KBM-7 (cell line): ENCODE measurements at places on chromosomes 6 and 20.

DNA sequence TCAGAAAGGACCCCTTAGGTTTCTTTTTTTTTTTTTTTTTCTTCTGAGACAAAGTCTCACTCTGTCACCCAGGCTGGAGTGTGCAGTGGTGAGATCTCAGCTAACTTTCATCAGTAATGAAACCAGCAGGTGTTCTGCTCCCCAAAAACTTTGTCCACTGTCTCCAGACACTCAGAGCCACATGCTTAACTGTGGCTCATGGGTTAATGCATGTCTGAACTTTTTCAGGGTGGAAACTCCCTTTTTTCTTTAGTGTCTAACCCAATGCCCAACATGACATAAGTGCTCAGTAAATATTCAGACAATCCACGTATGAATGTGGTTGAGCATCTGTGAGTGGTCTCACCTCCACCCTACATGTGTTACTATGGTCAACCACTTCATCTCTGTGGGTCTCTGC is 45.4 kb downstream of the MYB start:
- no peak for DNase-seq

DNA sequence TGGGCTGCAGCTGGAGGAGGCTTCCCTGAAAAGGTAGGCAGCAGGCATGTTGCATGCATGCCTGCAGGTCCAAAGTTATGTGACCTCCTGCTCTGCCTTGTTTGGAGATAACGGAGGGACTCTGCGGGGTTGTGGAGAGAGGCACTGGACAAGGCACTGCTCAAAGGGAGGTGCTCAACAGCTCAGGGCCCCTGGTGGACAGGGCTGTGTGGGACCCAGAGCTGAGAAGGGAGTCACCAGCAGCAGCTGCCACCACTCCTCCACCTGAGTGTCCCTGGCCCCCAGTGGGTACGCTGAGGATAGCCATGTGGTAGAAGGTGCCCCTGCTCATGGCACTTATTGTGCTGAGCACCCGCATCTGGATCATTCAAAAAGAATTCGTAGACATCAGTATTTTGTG is 15.5 kb upstream of the CST8 start:
- no peak for DNase-seq

DNA sequence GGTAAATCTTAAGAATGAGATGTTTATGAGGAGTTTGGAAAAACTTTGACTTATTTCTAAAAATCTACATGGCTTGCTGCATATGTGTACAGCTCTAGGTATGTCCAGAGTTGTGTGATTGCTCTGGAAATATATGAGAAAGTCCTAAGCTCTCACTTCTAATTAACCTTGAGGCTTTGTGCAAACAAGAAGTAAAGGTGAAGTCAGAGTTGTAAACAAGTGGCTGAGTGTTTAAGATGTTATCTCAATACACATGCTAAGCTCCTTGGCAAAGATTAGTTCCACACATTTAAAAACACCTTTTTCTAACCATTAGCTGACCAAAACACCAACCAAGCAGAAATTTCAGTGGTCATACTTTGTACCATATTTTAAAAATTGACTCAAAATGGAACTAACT is 684.2 kb downstream of the HTR1B start:
- no peak for DNase-seq

- no peak for DNase-seq
Measured at GRCh38 chr6:167789358-167789757, 37.4 kb upstream of the AFDN start.

DNA sequence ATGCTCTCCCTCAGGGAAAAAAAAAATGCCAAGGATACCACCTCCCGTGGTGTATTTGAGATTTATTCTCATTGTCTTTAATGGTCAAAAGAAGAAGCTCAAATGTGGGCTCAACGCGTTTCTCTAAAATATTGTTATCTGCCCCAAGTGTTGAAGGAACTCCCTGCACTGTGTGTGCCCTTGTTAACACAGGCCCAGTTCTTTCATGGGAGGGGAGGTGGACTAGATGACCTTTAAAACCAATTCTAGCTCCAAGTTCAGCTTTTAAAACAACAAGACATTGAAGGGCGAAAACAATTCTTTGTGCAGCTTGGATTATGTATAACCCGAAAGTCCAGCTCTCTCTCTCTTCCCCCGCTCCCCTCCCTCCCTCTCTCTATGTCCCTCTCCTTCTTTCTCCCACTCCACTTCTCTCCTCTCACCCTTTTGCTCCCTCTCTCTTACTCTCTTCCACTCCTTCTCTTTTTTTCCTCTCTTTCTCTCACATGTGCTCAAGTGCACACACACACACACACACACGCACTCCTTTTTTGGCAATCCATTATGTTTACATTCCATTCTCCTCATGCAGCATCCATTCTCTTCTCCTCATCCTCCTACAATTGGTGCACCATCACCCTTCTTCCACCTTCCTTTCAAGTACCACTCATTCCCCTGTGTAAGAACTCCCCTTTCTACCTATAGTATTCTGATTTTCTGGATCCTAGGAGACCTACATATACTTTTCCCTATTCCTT is 8.5 kb downstream of the HLA-DMB start:
- DNase-seq, result no peak
